T-helper 17 cell (primary cell): ENCODE measurements at places on chromosomes 3 and 15. TPM values are rescaled to one million over a fixed set of nuclear protein-coding genes. Genes with fewer than 3 reads are reported as not detected.

DNA sequence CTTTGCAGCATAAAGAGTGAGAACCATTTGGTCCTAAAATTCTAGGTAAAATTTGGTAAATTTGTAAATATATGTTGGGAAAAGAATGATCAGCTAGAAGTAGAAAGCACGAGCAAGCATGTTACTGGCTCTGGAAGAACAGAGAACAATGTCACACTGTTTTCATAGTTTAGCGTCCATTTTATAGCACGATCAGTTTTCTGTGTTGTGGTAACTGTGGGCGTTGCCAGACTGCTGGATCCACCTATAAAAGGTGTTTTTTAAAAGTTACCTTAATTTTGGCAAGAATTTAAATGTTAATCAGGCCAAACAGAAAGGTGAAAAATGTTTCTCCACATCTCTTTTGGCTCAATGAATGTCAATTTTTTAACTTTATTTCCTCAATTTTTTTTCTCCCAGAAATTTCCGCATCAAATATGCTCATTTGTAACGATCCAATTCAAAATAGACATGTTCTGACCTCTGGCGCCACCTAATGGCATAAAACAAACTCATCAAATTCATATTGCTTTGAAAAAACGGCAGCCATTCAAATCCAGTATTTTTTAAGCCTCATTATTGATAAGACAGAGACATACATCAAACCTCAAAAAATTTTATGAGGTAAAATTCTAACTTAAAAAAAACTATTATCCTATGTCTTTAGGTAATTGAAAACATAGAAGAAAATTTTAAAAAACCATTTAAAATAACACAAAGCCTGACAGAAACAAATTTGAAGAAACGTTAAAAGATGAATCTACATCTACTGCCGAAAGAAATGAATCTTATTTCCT, 5.5 kb upstream of the GP5 start:
- no peak overlapping the region for H3K4me3 ChIP-seq
- no peaks in the 10 kb centered on the region for H3K27me3 ChIP-seq
- no peak for DNase-seq
- peaks cover 5% of the 10 kb centered on the region for H3K4me1 ChIP-seq
- H3K36me3 ChIP-seq, result no peaks in the 10 kb centered on the region

DNA sequence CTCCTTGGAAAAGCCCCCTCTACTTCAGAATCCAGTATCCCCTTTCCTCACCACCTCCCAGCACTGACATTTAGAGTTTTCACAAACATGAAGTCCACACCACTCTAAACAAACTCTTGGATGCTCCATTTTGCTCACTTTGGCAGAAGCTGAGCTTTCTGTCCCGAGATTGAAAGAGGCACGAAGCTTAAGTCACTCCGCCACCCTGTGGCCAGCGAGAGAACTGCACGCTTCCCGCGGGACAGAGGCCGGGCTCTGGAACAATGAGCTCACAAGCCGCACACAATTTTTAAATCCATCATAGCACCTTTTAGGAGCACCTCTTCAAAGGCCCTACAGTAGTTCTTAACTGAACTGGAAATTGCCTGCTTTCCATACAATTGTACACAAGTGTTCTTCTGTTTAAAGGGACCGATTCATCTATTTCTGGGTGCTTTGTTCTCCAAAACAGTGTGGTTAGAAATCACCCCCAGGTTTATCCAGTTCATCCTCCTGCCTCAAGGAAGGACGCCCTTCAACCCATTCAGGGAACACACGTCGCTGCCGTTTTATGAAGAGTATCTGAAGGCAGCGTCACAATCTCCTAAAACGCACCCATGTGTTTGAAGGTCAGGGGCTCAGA, 226.1 kb downstream of the VPS13C start:
- H3K27me3 ChIP-seq, result peaks cover 50% of the 10 kb centered on the region
- H3K36me3 ChIP-seq, result peaks cover 3% of the 10 kb centered on the region
- DNase-seq, result peak; percentile 49

GRCh38 chr3:107846279-107846852, 244.5 kb downstream of the CD47 start:
- no peak overlapping the region for H3K4me3 ChIP-seq
- peak; percentile 11 for DNase-seq
- peaks cover 4% of the 10 kb centered on the region for H3K4me1 ChIP-seq
- peaks cover 4% of the 10 kb centered on the region for H3K36me3 ChIP-seq

- H3K4me1 ChIP-seq, result peaks cover 50% of the 10 kb centered on the region
- peak overlapping the region; percentile 93 for H3K27ac ChIP-seq
- peaks cover 4% of the 10 kb centered on the region for H3K36me3 ChIP-seq
- DNase-seq, result no peak
- H3K4me3 ChIP-seq, result no peak overlapping the region
- H3K27me3 ChIP-seq, result no peaks in the 10 kb centered on the region
Observed at GRCh38 chr3:32421991-32422859, 30.6 kb downstream of the CMTM7 start.

GRCh38 chr3:169955406-169955805, 11.2 kb upstream of the SEC62 start:
- peaks cover 28% of the 10 kb centered on the region for H3K27me3 ChIP-seq
- no peak overlapping the region for H3K4me3 ChIP-seq
- H3K27ac ChIP-seq, result no peak overlapping the region
- no peak for DNase-seq

GRCh38 chr3:146178006-146178689, 17.2 kb upstream of the PLOD2 start:
- no peak overlapping the region for H3K27ac ChIP-seq
- H3K36me3 ChIP-seq, result peaks cover 3% of the 10 kb centered on the region
- H3K27me3 ChIP-seq, result peaks cover 7% of the 10 kb centered on the region
- no peak overlapping the region for H3K4me3 ChIP-seq
- DNase-seq, result no peak

DNA sequence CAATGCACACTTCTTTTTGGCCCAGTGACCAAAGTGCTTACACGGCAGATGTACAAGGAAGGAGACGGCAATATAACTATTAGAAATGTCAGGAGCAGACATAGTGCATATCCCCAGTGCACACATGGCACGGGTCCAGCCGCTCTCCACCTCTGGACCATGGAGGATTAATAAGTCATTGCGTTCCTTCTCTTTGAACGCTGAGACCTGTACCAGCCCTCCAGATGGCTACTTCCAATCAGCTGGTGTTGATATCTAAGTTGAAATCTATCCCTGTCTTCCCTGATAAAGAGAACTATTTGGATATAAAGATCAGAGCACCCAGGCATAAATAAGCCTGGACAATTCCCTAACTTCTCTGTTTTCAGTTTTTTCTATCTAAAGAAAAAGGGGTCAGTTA, 212.5 kb downstream of the CADPS start:
- DNase-seq, result no peak
- peaks cover 7% of the 10 kb centered on the region for H3K27me3 ChIP-seq
- no peak overlapping the region for H3K4me3 ChIP-seq
- H3K27ac ChIP-seq, result no peak overlapping the region
- H3K4me1 ChIP-seq, result no peaks in the 10 kb centered on the region

The GCSAM gene
- 14.2 TPM for total RNA-seq
